ENCODE measurements at places on chromosomes 4 and X.

GRCh38 chr4:142265536-142265935, 580.6 kb downstream of the INPP4B start:
- DNase-seq = no peak

DNA sequence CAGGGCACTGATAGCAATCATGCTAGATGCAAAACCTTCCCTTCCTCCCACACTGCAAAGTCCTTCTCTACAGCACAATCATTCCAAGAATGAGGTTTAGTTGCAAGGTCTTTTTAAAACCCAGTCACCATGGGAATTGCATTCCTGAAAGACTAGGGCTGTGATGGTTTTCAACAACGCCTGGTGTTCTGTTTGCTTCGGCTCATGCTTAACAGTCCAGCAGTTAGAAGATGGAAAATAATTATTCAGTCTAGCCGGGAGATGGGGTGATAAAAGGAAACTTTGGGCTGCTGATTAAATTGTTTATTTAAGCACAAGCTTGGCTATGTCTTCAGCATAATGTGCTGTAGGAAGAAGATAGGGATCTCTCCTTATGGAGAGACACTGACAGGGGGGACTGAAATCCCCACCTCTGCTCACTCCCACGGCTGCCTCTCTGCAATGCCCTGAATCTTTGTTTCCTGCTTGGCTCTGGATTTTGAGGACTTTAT, 211.4 kb downstream of the MID1IP1 start:
- no peak for DNase-seq

DNA sequence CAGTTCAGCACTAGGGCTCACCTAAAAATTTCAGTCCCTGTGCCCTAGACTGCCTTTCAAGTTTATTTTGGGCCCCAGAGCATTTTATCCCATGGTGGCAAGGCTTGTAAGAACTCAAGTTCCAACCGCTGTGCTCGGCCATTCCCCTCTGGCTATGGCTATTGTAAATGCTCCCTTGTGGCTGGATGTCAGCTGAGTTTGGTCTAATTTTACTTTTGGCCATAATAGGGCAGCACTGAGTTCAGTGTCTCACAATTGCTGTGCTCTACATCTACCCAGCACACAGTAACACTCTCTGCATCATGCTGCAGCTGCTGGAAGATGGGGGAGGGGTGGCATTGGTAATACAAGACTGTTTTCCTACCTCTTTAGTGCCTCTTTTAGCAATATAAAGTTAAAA, 210.8 kb upstream of the IRS4 start:
- no peak for DNase-seq

DNA sequence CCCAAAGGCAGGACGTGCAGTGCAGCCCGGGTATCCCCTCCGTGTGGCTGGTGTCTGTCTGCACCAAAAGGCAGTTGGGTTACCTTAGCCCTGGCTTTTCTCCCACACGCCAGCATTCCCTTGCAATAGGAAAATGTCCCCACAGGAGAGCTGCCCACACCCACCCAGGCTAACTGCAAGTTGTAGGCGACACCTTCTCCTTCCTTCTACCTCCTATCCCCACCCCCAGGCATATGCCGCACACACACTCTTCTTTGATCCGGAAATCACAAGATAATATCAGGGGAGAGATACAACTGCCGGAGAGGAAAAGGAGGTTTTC, 444 bp upstream of the APBB2 start:
- no peak for DNase-seq

DNA sequence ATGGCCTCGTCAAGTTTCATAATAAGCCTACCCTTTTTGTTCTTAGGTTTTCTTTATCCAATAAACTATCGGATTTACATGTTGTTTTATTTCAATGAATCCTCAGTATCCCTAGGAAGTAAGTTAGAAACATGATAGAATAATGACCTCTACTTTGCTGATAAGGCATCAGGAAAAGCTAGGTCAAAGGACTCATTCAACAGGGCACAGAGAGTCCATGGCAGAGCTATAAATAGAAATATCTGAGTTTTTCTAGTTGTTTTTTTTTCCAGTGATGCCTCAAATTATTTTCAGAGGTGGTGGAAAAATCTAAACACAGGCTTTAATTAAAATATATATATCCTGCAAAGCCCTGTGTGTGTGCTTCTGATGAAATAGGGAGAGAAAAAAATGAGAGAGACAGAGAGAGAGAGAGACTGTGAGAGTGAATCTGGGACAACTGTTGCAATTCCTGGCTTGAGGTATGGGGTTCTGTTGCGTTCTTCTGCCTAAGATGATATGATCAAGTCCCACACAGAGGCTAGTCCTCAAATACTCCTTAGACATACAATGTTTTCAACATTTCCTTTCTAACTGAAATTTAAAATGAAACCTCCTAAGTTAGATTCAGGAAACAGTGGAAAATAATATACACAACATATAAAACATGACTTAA, 139.9 kb downstream of the HDX start:
- no peak for DNase-seq

DNA sequence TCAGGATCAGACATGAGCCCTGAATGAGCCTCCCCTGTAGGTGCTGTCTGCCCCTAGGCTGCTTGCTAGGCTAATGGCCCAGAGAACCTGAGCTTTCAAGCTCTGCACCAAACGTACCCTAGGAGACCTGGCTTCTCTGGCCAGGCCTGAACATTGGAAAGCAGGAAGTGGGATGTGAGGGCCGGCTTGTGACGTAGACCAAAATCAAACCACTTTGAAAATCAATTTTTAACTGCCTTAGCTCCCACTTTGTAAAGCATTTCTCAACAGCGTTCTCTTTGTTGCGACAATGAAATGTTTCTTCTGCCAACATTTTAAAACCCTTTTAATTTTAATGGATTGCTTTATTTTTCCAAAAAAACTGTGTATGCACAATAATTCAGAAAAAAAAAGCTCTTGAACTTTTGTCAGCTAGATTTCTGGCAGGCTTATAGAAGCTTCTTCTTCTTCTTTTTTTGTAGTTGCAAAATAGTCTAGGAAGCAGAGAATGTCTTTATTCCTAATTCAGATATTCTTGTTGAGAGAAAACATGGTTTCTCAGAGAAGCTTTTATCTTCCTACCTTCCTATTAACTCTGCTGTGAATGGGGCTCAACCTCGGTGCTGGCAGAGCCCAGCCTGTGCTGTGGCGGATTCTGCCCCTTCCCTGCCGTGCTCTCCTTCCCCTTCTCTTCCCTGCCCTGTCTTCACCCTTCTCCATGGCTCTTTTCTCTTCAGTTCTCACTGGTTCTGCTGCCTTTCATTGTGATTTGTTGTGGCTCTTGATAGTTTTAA, 145.2 kb upstream of the SFRP2 start:
- DNase-seq = no peak

DNA sequence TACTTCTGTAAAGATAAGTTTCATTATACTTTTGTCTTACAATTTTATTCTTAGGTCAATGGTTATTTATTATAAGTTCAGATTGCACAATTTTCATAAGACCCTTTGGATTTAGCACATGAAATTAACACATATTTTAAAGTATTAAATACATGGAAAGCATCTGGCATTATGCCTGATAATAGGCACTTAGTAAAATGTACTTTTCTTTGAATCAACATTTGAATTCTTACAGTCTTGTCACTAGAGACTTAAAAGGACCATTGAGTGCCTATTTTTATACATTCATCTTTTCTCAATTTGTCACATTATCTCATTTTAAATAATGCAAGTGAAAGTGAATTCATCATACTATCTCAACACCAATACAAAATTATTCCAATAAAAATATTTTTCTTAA, 23.0 kb downstream of the NIPAL1 start:
- DNase-seq = no peak

DNA sequence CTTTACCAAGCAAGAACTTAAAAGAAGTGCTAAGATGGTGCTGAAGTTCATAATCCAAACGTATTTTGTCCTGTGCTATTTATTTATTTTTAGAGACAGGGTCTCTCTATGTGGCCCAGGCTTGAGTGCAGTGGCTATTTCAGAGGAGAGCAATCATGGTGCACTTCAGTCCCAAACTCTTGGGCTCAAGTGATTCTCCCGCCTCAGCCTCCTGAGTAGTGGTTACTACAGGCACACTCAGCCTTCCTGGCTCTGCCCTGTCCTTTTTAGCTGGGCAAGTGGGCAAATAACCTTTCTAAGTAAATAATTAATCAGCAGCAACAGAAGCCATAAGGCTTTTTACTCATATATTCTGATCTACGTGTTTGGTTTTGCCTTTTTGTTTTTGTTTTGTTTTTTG, 2.6 kb downstream of the NSD2 start:
- no peak for DNase-seq

GRCh38 chrX:21728276-21728968, 29.5 kb downstream of the SMPX start:
- DNase-seq = no peak

- no peak for DNase-seq
These were observed 6.4 kb downstream of the MTM1 start for GRCh38 chrX:150574559-150575418.

GRCh38 chr4:1249731-1250526, 999 bp upstream of the CTBP1 start:
- peak; percentile 47 for DNase-seq

DNA sequence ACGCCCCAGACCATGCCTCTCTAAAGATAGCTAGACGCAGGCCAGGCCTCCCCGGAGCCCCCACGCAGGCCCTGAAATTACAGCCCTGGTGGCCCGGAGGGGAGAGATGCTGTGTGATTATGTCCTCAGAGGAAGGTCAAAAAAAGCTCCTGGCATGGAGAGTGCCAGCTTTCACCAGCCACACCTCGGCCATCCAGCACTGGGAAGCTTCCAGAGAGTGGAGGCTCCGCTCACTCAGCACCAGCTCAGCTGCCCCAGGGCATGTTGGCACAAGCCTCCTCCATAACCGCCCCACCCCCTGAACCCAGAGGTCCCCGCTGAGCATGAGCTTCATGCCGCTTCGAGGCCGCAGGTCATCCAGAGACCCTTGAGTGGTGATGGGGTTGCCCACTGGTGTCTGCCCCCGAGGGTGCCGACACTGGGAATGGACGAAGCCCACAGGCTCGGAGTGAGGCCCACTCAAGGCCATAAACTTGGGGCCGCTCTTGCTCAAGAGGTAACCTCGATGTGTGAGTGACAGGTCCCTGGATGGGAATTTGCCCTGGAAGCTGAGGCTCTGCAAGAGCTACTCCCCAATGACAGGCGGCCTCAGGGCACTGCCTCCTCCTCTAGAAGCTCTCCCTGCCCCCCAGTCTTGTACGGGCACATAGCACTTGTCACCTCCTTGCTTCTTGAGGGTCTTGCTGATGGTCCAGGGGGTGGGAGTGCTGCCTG, 4.4 kb upstream of the BGN start:
- DNase-seq = no peak

DNA sequence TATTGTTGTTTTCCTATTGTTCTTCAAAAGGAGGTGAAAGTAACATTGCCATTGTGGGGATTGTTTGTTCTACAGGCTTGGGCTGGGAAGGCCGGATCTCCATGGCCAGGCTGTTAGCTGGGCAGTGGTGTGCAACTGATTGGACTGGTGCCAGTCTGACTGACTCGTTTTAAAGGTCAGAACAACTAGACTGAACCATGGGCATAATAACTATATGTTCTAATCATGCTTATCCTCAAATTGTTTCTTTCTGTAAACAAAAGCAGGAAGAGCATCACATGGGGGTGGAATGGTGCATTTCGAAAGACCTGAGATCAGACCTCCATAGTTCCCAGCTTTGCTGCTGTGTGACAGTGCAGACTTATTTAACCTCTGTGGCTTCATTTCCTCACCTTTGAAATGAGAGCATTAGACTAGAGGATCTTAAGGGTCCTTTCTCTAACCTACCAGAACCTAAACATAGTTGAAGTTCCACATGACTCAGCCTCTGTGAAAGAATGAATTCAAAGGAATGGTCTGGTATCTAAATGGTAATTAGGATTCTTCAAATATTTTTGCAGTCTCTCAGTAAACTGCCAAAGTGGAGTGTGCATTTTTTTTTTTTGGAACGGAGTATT, 66.7 kb upstream of the PGRMC2 start:
- no peak for DNase-seq

- DNase-seq = no peak
These were observed 6.7 kb upstream of the PRICKLE3 start for GRCh38 chrX:49192722-49193328.

GRCh38 chr4:83657336-83657735, 121.4 kb downstream of the GPAT3 start:
- no peak for DNase-seq

GRCh38 chr4:102901804-102902203, 33.0 kb downstream of the CISD2 start:
- no peak for DNase-seq

DNA sequence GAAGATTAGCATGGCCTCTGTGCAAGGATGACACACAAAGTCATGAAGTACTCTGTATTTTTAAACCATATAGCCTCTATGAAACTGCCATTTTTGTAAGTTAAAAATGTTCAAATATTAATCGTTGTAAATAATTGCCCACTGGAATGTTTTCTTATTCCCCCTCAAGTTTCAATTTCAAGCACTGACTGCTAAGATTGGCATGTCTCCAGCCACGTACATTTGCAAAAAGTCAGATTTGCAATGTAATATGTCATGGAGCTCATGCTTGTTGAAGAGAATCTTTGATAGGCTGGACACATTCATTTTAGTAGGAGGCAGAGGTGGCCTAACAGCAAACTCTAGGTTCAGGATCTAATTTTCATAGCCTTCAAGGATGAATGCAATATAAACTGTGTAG, 124.7 kb downstream of the CBR4 start:
- DNase-seq = no peak

DNA sequence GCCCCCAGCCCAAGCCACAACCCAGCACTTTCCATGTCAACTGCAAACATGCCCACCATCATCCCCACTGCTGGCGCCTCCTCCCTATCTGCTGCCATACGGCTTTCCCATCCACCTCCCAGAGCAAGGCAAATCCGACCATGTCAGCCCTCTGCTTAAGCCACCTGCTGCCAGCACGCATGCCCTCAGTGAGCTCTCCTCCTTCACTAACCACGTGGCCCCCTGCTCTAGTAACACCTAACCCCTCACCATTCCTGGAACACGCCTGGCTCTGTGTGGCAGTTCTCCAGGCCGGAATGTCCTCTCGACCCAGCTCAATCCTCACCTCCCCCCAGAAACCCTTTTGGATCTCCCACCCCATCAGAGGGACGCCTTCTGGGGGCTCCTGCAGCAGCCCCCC, 17.4 kb downstream of the BCAP31 start:
- DNase-seq = no peak

- DNase-seq = no peak
These were observed 1.7 kb downstream of the NSD2 start for GRCh38 chr4:1872870-1873269.

DNA sequence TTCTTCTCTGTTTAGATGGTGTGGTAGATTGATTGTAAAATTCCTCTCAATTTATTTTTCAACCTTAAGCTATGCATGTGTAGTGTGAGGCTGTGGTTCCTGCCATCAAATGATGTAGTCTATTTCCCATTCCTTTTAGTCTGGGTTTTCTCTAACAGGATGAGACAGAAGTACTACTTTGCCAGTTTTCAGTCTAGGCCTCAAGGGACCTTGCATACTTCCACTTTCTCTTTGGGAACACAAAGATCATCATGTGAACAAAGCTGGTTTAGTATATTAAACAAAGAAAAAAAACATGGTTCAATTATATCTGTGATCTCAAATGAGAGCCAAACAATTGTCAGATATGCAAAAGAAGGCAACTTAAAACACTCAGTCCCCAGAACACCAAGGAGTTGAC, 1284.0 kb downstream of the RAPGEF2 start:
- DNase-seq = no peak

Data from T-helper 1 cell (primary cell).